OCI-LY7 (cell line): ENCODE measurements at places on chromosomes 5 and 9.
A peak's percentile ranks its signal among the peaks of the same experiment; 100 is the strongest.

DNA sequence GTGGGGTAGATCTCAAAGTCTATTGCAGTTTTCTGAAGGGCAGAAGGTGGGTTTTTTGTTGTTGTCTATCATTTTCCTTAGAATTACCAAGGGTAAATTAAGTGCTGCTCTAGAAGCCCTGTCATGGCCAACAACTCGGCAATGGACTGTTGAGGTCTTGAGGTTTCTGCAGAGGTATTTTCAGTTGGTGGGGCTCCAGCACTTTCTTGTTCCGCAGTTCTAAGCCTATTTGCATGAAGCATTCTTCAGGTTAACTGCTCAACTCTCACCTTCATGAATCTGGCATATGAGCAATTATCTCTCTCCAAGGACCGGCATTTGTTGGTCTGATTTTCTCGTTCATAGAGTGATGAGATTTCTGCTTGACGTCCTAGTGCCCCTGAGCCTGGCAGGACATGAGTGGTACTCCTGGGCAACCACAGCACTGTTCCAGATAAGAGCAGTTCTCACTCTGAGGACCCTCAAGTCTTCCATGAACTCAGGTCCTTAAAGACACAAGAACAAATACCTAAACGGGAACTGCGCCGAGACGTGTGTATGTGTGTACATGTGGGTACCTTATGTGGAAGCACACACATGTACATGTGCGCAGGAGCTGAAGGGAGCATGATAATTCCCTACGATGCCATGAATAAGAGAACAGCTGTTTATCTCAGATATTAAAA lies 544.5 kb downstream of the CSNK1G3 start:
- DNase-seq = peak; percentile 48

DNA sequence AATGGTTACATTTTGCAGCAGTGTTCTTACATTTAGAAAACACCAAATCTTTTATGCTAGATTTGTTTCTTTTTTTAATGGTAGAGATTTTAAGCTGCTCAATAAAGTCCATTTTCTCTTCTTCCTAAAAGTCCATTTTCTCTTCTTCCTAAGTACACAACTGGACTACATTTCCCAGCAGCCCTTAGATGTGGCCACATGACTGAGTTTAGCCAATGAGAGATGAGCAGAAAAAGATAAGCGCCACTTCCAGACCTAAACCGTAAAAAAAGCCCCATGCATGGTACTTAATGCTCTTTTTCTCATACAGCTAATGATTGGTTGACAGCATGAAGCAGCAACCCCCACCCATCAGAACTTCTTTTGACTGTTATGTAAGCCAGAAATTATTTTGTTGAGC lies 206.7 kb downstream of the FAM114A2 start:
- DNase-seq = peak; percentile 78

DNA sequence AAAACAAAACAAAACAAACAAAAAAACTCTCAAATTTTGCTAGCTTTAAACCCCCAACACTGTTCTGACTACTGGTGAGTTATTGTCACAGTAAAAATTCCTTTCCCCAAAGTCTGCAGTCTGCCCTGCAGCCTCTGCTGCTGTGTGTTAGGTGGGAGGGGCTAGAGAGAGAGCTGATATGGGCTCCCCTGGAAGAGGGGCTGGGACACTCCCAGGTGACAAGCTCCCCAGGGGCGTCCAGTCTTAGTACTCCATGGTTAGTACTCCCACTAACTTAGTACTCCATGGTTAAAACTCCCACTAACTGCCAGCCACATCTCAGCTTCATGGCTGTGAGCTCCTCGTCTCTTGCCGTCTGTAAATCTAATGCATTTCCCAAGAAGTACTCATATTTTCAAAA lies 191.9 kb downstream of the FANCC start:
- DNase-seq = no peak

DNA sequence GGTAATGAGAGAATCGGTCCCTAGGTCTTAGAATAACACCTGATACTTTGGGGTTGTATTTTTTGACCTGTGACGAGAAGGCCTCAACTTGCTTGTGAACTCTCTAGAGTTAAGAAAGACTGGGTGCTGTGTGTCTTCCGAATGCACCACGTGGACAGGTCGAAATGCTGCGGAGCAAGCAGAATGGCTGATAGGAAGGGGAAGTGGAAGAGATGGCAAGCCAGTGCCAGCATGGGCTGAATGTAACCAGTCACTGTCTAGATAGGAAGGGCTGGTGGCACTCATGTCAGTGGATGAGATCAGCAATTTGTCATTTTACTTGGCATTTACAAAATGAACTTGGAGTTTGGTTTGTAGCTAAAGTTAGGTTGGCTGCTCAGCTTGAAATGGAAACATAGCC lies 5.6 kb downstream of the OTULINL start:
- no peak for DNase-seq

GRCh38 chr5:117812861-117813260 lies 1175.5 kb downstream of the DTWD2 start:
- no peak for DNase-seq

DNA sequence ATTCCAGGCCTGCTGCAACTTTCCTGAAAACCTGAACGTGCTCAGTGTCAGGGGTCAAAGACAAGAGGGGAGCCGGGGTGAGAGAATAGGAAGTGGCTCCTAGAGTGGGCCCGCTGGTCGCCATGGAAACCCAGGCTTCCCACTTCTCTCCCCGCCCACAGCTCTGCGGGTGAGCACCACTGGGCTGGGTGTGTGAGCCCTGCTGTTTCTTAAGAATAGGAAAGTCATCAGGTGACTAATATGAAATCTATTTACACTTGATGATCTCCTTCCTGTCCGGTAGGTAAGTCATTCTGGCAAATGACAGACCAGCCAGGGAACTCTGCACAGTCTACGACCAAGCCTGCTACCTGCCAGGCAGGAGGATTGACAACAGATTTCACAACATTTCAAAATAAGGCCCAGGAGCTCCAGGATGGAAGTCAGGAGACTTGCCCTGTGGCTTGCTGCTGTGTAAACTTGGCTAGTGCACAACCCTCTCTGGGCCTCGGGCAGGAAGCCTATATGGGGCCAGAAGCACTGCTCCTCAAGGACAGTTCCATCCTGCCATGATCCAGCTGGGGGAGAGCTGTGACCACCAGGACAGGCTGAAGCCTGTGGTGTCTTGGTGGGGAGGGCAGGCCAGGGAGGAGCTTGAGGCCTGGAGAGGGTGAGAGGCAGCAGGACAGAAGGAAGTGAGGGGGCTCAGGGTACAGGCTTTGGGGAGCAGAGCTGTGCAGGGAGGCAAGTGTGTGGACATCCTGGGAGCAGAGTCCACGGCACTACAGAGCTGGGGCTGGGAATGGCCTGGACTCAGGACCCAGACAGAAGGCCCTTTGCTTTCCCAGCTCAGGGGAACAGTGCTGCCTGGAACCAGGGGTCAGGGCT lies 60.6 kb downstream of the SHB start:
- peak; percentile 7 for DNase-seq

- DNase-seq = no peak
Measured at GRCh38 chr5:140152022-140152999, 22.7 kb upstream of the CYSTM1 start.

- no peak for DNase-seq
Measured at GRCh38 chr5:121525706-121526105, 326.0 kb upstream of the FTMT start.

DNA sequence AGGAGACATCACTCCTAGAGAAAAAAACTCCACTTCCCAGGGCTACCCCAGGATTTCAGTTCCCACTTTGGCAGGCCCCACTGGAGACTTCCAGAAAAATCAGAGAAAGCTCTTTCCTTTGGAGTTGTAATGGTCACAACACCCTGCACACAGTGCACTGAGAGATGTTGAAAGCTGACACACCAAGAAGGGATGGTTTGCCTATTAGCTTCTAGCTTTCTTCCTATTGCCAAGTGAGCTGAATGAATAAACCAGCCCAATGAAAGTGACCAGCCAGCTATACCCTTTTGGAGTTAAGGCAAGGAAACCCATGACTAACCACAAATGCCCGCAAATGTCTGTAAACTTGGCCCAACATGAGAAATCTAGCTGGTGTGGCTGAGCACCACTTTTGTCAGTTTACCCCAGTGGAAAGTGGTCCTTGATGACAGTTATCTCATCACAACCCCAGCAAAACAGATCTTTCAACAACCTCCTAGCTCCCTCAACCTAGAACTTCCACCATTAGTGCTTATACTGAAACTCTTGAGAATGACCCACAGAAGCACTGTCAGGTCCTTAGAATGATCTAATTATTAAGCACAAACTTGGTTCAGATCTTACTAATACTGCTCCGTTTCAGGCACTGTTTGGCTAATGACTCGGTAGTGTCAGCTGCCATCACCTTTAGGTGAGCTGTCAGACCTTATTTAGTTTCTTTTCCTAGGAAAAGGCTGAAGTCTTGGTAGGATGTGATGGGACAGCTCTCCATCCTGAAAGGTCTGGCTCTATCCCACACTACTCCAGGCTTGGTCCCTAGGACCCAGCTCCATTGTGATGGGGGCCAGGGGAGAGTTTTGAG lies 11.2 kb downstream of the IRF1 start:
- no peak for DNase-seq

DNA sequence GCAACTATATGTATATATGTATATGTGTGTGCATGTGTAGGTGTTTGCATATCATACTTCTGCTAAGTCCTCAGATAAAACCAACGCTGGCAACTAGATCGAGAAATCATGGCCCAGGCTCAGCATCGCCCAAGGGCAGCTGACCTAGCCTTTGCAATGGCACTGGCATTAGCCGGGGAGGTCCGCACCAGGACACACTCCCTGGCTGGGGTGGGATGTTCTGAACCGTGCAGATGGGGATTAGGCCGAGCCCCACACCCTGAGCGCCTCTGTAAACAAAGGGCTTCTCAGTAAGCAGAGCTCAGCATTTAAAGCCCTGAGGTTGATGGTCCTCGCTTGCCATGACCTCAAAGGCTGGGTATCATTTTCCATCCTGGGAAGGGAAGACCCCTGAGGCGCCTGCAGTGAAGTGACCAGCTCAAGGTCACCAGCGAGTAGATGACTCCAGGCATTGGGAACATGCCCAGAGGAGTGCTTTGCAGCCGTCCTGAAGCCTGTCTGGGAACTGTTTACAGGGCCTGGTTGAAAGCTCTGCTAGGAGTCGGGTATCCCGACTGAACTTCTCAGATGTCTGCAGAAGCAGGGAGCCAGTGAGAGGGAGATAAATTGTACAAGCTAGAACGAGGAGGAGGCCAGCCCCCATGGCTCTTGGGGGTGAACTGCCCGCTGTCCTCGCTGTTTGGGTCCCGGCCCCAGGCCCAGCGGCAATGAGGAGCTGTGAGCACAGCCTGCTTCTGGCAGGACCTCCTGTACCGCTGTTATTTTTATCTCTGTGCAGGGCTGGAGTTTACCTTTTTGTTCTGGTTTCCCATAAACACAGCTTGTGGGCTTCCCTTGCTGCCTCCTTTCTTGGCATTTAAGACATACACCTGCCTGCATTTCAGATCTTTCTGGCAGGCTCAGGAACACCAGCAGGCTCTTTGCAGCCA lies 18.4 kb downstream of the GADD45G start:
- no peak for DNase-seq

GRCh38 chr9:94511134-94511954 lies 43.5 kb upstream of the PCAT7 start:
- DNase-seq = peak; percentile 54

DNA sequence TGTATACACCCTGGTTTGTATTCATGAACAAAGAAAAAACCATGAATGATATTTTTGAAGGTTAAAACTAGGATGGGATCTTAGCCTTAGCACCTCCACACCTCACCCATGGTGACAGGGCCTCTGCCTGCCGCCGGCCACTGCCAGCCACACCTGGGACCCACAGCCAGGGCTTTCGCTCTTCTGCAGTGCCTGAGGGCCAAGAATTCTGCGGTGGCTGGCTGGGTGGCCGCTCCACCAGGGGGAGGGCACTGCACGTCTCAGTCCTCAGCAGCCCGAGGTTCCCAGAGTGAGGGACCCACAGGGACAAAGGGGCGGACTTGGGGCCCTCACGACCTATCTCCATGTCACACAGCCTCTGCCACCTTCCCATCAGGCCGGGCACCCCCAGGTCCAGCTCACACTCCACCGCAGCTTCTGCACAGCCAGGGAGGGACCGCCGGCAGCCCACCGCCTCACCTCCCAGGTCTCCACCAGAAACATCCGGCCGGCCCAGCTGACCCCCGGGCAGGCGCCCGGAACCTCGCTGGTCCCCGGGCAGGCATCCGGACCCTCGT lies 6.9 kb downstream of the EXD3 start:
- no peak for DNase-seq

- no peak for DNase-seq
Measured at GRCh38 chr5:160929360-160929759, 77.3 kb upstream of the ATP10B start.

- DNase-seq = no peak
Measured at GRCh38 chr9:75170898-75171360, 82.6 kb downstream of the OSTF1 start.

- no peak for DNase-seq
Measured at GRCh38 chr5:52920929-52921328, 68.2 kb upstream of the ITGA2 start.

DNA sequence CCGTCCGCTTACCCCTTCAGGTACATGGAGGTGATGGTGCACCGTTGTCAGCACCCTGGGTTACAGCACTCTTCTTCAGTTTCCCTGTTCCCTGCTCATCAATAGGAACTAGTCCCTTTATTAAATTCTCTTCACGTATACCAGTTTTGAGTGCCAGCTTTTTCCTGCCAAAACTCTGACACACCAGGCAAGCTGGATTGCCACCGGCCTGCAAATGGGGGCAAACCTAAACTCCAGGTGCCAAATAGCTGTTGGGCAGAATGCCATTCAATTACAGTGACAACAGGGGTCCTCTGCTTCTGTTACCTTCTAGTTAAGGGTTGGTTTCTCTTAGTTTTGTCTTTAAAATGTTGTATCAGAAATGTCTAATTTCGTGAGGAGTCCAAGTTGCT lies 400.4 kb downstream of the OSTF1 start:
- DNase-seq = no peak

GRCh38 chr5:30042677-30043076 lies 1150.8 kb upstream of the CDH6 start:
- DNase-seq = no peak

GRCh38 chr9:31671011-31671410 lies 713.4 kb upstream of the ACO1 start:
- no peak for DNase-seq

DNA sequence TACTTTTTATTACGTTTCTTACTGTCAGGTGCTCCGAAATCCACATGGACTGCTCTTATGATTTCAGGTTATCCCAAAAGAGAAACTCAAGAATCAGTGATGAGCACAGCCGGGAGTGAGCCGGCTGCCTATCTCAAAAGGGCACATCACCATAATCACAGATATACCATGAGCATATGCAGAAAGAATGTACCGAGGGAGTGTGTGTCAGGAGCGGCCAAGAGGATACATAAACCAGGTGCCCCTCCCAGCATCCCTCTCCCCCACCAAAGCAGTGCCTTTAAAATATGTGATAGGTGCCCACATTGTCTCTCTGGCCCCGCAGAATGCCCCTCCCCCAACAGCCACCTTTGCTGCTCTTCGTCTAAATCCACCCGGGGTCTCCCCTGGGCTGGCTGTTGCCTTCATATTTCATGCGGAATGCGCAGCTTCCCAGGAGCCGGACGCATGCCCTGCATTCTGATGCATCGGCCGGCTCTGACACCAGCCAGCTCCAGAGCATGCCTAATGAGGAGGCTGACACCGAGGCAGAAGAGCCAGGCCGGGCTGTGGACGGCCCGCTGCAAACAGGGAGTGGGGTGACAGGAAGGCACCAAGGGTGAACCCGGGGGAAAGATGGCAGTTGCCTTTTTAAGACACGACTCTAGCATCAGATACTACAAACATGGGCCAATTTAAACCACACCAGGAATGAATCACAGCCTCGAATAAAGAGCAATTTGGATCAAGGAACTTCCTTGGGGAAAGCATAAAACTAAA lies 652.3 kb downstream of the BNC2 start:
- DNase-seq = no peak
